Gastroesophageal sphincter (tissue), 4 donors: ENCODE measurements at places on chromosomes 12 and 14.

GRCh38 chr12:43434614-43435013, 117.4 kb downstream of the ADAMTS20 start:
- no peak for ATAC-seq

GRCh38 chr12:28570811-28571210, 380.6 kb downstream of the CCDC91 start:
- no peak for ATAC-seq

DNA sequence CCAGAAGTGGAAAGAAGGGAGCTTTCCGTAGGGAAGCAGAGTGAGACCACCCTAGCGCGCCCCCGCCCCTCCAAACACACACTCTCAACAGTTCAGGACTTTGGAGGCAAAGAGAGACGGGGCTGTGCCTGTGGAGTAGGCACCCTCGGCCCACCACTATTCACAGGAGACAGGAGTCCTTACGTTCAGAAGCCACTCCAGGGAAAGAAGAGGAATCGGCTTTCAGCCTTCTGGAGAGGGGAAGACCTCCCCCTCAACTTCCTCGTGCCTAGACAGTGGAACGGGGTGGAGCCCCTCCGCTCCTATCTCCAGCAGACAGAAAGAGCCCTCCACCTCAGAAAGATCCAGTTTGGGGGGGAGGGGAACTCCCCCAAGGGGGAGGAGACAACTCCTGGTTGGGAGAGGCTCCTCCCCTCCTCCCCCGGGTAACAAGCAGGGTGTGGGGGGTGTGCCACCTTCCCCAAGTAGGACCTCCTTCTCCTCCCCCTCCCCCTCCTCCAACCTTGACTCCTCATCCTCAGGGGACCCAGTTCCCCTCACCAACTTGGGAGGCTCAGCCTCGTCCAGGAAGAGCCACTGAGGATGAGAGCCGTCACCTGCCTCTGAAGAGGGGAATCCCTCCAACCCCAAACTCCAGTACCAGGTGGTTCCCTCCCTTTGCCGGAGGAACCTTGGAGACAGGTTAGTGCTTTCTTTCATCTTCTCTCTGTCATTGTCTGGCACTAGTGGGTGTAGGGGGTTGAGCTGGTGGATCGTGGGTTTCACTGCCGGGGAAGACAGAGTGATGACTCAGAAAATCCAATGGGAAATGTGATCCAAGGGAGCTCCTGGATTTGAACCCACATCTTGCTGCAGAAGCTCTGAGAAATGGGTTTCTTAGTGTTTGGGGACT, 883 bp downstream of the FOXJ2 start:
- peak; percentile 49 for ATAC-seq

DNA sequence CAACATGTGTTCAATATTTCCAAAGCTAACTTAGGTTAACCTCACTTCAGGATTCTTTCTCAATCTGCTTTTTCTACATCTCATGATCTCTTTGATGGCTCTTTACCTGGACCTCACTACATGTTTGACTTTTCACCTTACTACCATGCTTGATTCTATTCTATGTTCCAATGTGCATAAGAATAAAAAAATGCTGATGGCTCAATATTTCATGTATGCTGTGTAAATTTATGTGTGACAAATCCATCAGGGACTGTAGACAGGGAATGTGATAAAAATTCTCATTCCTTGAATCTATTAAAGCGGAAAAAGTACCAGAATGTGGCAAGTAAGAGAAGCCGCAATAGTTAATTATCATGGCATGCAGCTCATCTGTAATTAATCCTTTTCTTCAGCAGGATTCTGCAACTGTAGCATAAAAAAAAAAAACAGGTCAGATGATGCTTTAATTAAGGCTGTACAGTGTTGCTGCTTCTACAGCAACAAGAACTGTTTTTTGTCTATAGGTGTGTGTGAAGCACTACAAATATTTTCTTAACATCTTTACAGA, 276.9 kb upstream of the PRKD1 start:
- no peak for ATAC-seq

DNA sequence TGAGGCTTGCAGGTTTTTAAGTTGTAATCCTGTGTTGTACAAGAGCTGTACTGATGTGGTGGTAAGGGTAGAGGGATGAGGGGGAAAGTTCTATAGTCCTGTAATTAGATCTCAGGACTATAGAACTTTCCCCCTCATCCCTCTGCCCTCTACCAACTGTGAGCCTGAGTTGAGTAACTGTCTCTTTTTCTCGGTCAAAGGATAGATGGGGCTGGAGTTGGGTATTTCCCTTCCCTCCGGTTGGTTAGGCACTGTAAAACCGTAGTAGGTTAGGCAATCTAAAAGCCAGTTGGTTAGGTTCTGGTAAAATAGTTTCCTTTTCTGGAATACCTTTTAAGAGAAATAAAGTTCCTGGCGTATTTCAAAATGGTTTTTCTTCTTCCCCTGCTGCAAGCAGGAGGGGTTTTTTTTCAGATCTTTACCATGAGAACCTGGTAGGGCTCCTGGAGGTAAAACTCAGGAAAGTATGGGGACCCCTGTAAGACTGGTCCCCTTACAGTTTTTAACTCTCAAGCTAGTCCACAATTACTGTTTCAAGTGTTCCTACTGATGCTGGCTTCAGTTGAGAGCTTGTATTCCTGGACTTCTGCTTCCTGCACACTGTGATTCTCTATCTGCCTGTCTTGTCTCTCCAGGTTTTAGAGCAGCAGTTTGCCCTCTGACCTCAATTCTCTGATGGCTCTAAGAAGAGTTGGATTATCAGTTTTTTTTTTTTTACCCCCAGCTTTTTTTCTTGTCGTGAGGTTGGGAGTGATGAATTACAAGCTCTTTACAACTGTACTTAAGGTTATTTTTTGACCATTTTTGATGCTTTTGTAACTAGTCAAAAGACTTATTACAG, 58.7 kb downstream of the FUT8 start:
- no peak for ATAC-seq

DNA sequence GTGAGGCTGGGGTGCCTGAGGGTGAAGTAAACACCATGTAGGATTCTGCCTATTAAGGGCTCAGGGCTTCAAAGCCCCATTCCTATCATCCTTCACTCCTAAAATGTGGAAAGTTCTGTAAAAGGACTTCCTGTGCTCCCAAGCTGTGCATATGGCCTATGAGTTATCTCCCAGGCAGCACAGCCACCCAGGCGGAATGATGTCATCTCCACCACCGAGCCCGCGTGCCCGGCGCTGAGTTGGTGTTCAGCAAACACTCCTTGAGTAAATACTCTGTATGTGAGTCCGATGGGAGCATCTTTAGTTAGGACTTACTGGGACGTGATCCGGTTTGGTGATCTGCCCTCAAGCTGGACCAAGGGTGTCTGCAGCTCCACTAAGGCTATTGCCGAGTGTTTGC, 437.3 kb downstream of the MED13L start:
- no peak for ATAC-seq

- peak; percentile 66 for ATAC-seq
Observed at GRCh38 chr12:108833355-108833733, 24.0 kb downstream of the SSH1 start.

GRCh38 chr12:65956056-65956738, 131.9 kb downstream of the HMGA2 start:
- ATAC-seq: no peak

- no peak for ATAC-seq
Observed at GRCh38 chr14:75781096-75781495, 120.0 kb downstream of the TTLL5 start.

- ATAC-seq: no peak
Observed at GRCh38 chr12:14129611-14130195, 148.3 kb upstream of the GRIN2B start.

DNA sequence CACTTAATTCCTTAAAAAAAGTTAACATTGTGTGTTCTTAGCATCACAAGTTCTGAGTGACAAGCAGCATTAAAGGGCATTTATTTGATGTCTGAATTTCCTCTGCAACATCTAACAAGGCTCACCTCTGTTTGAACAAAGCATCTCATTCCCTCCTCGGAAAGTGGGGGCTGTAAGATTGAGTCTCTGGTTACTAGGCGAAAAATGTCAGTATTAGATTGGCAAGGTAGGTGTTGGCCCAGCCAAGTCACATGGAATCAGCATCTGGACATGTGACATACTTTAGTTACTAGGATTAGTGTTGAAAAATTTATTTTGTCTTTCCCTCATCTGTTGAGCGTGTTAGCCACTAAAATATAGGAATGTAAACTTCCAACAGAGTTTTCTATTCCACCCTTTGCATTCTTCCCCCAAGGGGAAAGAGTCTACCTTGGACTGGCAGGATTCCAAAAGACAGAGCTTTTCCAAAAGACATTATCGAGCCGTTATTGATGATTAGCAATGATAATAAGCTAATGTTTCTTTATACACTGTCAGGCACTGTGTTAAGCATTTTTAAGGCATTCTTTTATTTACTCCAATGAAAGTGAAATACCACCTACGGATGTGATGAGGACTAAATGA, 194.9 kb upstream of the BTG1 start:
- no peak for ATAC-seq

GRCh38 chr12:66598608-66599007, 80.3 kb downstream of the GRIP1 start:
- ATAC-seq: no peak

DNA sequence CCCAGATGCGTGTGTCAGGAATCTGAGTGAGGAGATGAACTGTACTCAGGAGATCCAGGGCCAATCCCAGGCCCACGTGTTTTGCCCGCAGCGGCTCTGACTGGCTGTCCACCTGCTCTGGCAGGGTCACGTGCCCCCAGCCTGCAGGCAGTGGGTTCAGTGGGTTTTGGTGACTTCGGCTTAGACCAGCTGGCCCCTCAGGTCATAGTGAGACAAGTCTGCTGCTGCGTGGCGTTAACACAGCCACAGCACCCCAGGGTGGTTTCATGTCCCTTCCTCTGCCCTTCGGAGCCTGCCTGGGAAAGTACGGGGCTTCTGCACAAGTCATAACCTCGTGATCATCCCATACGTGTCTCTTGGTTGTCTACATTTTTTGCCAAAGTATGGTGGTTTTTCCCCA, 2.6 kb downstream of the FBRSL1 start:
- no peak for ATAC-seq

DNA sequence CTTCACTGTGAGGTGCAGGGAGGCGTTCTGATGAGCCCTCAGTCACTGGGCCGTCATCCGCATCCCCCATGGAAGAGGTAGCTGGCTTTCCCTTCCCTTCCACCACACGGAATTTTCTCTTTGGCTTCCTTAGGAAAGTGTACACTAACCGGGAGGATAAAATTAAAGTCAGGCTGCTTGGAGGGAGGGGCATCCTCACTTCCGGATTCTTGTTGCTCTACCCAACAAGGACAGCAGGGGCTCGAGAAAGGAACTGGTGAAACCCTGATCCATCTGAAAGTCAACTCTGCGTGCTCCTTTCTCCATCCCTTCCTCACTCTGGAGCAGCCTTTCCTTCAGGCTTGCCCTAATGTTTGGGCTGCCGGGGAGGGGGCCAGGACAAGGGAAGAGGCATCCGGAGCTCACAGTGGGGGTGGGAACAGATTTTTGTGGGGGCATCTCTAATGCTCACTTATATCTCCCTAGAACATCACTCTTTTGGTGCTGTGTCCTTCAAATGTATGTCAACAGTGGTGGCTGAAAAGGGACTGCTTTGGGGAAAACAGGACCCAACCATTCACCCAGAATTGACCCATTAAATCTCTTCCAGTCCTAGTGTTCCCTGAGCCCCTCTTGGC, 101.4 kb upstream of the FKBP4 start:
- ATAC-seq: no peak

GRCh38 chr12:5565933-5566599, 134.2 kb downstream of the NTF3 start:
- no peak for ATAC-seq

DNA sequence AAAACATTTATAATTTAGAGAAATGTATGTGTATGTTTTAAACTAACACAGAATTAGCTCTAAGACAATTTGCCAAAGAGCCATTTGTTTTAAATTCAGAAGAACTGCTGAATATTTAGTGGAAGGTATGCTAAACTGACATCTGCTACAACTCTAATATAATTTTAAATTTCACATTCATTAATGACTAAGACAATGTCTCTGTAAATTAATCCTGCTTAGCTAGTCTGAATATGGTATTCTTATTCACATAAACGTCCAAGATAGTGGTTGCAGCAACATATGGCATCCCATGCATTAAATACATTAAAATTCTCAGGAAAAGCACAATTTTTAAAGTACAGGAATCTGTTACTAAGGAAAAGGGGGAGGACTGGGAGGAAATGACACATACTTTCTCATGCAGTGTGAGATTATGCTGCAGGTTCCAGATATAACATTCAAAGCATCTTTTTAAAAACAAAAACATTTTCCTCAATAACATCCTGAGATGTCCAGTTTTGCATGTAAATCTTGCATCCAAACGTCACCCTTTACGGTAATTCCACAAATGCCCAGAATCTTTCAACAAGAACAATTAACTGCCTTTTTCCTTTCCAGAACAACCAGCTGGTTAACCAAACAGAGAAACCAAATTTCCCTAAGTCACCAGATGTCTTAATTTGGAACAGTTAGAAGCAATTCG, 26.9 kb downstream of the WDR89 start:
- no peak for ATAC-seq

GRCh38 chr12:133201888-133202287, 20.6 kb downstream of the ZNF268 start:
- ATAC-seq: no peak

GRCh38 chr14:95725685-95726336, 11.9 kb upstream of the TCL1A start:
- ATAC-seq: no peak

- no peak for ATAC-seq
Observed at GRCh38 chr12:116984098-116984497, 73.3 kb downstream of the FBXW8 start.

DNA sequence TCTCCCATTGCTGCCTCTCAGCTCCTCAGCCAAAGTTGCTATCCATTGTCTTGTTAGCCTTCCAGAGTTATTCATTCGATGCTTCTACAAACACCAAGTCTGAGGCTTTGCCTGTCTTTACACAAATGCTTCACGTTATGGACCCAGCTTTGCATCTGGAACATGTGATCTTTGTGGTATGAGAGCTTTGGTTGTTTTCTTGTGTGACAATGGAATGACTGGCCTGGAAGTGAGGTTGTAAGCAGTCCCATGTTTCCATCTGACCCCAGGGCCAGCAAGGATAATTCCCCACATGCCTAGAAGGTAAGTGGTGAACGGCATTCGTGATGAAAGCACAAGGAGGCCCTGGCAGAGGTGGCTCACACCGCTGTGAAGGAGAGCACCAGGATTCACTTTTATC, 866.7 kb upstream of the TMEM132C start:
- ATAC-seq: no peak

- no peak for ATAC-seq
Observed at GRCh38 chr14:25014440-25014839, 35.5 kb downstream of the STXBP6 start.

- no peak for ATAC-seq
Observed at GRCh38 chr14:70842851-70843462, 33.6 kb upstream of the MAP3K9 start.

DNA sequence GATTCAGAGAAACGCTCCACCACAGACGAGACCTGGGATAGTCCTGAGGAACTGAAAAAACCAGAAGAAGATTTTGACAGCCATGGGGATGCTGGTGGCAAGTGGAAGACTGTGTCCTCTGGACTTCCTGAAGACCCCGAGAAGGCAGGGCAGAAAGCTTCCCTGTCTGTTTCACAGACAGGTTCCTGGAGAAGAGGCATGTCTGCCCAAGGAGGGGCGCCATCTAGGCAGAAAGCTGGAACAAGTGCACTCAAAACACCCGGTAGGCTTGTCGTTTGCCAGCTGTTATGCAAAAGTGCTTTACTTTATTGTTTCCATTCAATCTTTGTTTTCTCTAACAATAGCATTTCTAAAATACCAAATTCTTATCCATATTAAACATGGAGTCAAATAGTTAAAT, 287.3 kb downstream of the NAV3 start:
- ATAC-seq: no peak

- no peak for ATAC-seq
Observed at GRCh38 chr12:14357486-14357885, 8.0 kb upstream of the ATF7IP start.
